ENCODE measurements at places on chromosomes 5 and 9.

GRCh38 chr5:1769017-1769640 lies 30.5 kb downstream of the MRPL36 start:
- DNase-seq = no peak

DNA sequence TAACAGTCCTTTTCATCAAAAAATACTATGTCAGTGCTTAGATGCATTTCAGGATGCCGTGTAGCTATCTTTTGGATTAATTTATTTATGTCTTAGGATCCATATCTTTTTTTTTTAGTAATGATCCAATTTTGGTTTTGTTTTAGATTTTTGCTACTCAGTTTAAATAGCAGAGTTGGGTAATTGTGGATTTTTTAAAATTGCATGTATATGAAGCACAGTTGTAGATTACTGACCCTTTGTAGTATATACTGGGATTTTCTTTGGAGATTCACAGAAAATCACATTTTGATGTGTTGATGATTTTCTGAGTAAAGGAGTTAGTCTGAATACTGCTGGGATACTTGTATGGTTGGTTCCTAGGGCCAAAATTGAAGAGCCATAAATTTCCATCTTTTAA lies 111.8 kb downstream of the NIPBL start:
- no peak for DNase-seq

GRCh38 chr9:136538599-136539426 lies 7.0 kb downstream of the NOTCH1 start:
- DNase-seq = no peak

DNA sequence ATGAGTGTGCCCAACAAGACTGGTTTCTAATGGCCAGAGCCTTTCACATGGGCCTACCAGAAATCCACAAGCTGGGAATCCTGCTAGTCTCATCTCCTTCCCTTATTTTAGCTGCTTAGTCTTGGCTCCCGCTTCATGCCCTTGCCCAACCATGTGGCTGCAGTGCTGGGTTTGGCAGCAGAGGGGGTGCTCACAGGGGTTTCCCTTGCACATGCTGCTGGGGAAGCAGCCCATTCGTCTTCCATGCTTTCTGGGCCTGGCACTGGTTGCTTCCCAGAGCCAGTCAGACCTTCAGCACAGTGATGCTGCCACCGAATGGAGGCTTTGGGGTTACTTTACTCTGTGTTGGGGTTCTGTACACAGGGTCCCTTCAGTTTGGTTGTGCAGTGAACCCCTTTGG lies 26.3 kb downstream of the SLC46A2 start:
- DNase-seq = no peak

DNA sequence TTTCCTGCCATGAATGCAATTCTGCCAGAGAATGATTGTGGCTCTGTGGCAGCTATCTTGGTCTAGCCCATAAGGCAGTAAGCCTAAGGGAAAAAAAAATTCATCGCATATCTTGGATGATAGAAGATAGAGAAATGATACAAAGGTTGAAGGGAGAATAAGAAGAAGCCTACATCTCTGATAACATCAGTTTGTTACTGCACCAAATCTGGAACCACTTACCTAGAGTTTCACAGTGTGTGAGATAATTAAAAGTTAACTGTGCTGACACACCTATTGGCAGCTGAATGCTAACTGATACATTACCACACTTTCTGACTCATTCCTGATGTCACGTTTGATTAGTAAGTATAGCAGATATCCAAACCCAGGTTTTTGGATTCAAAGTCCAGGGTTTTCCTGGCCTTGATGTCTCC lies 91.6 kb upstream of the TAF11L2 start:
- no peak for DNase-seq

GRCh38 chr5:21918451-21918850 lies 934.7 kb downstream of the CDH12 start:
- DNase-seq = no peak

DNA sequence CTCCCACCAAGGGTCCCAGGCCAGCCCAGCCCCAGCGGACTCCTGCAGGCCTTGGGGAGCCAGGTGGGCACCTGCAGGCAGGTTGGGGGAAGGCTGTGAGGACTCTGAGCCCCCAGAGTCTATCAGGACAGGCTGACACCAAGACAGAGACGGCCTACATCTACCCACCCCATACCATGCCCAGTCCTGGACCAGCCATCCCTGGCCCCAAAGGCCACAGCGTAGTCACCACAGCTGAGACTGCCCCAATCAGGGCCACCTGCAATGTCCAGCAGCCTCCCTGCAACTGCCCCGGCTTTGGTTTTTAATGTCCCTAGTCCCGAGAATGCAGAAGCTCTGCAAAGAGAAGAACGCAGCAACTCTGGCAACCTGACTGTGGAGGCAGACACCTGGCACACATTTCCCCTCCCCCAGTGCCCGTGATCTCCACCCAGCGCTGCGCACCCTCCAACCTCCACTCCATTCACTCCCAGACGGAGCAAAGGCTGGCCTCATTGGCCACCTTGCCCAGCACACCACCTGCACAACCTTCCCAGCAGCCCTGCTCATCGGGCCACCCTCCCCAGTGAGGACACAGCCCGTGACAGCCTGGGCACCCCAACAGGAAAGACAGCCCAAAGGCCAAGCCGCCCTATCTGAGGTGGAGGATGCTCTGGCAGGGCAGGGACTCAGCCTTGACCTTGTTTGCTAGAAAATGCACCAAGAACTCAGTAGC lies 14.9 kb downstream of the ADAMTS2 start:
- DNase-seq = no peak

DNA sequence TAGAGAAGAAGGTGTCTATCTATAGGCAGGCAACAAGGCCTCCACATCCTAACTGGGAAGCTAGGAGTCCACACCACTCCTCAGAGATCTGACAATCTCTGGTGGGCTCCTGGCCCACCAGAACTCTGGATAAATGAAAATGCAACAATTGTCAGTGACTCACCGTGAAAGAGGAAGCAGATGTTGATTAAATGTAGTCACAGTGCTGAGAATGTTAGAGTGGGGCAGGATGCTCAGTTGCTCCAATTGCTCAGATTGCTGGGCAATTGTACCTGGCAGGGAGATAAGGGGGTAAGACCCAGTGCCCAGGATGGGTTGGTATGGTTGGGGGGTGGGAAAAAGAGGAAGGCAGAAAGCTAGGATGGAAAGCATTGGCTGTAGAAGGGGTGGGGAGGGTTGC lies 4.3 kb downstream of the CCL19 start:
- no peak for DNase-seq

- no peak for DNase-seq
Measured at GRCh38 chr5:24363789-24364481, 280.8 kb downstream of the CDH10 start.

GRCh38 chr9:34465468-34465867 lies 6.9 kb downstream of the DNAI1 start:
- DNase-seq = no peak

GRCh38 chr5:57818397-57818796 lies 335.8 kb upstream of the ACTBL2 start:
- no peak for DNase-seq

- no peak for DNase-seq
Measured at GRCh38 chr9:26358836-26359235, 533.8 kb downstream of the CAAP1 start.

DNA sequence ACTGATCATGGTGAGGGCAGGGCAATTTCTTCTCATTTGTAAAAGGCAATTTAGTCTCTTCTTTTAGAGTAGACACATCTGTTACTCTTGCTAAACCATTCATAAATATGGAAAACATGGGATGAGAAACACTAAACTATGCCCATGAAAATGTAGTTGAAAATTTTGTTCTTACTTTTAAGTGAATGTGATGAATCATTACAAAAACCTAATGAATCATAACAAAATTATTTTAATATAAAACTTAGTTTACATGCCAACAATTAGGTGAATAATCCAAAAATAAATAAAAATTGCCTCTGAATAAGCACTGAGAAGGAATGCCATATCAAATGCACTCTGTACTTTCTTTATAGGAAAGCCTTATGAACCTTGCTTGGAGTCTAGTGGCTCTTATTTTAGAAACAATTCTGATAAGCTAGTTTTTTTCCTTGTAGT lies 297.7 kb upstream of the EFNA5 start:
- DNase-seq = no peak
